ENCODE measurements at places on chromosomes 4 and X.

DNA sequence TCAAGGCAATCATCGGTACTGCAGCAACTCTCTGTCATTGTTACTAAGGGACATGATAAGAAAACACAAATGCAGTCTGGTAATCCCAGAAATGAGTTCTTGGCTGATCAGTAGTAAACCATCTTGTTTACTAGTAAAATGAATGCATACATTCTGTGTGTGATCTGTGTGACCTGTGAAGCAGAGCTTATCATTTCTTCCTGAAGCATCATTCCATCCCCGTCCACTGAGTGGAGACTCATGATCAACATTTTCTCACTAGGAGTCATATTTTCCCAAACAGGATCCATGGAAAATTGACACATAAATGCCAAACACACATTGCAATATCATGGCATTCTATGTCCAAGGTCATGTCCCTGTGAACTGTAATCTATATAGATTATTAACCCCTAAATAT, 226.1 kb downstream of the ANKRD50 start:
- H3K36me3 ChIP-seq: no peaks in the 10 kb centered on the region
- no peak overlapping the region for H3K4me3 ChIP-seq
- no peak overlapping the region for H3K27ac ChIP-seq
- H3K27me3 ChIP-seq: no peaks in the 10 kb centered on the region
- no peak for DNase-seq

GRCh38 chr4:75494563-75494962, 19.6 kb downstream of the RCHY1 start:
- H3K36me3 ChIP-seq: no peaks in the 10 kb centered on the region
- H3K4me1 ChIP-seq: no peaks in the 10 kb centered on the region
- no peaks in the 10 kb centered on the region for H3K27me3 ChIP-seq
- no peak for DNase-seq
- no peak overlapping the region for H3K27ac ChIP-seq
- H3K4me3 ChIP-seq: no peak overlapping the region

DNA sequence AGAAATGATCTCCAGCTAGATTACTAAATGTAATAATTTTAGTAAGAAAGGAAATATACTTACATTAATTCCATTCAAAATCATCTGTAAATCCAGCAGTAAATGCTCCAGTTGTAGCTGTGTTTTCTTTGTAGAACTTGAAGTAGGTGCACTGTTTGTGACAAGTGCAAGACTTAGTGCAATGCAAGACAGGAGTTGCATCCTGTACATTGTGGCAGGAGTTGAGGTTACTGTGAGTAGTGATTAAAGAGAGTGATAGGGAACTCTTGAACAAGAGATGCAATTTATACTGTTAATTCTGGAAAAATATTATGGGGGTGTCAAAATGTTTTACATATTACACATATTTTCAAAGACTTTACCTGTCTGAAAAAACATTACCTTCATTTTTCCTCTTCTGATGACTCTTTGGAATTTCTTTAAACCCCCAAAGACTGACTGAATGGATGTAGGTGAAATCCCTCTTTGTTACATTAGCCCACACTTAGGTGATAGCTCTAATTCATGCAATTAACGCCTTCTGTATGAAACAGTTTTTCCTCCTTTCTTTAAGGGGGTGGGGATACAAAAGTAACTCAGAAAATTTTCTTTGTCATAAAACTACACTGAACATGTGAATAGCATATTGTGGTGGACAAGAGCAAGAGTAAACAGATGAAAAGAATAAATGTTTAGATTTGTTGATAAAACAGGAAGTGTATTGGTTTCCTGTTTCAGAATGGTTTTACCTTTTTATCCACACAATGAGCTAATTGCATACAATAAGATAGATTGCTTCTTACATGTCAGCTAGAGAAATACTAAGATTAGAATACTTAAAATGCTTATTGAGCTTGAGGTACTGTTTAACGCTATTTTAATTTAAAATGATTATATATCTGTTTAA, at the start of gene IL2:
IL2 (minus strand) TSS at position 495 of the 886 bp plus-strand sequence; CDS start at position 210, 285 bp downstream.
- no peaks in the 10 kb centered on the region for H3K27me3 ChIP-seq
- no peak within 1 kb of the TSS for H3K4me3 ChIP-seq
- H3K4me1 ChIP-seq: no peaks in the 10 kb centered on the region
- DNase-seq: no peak

DNA sequence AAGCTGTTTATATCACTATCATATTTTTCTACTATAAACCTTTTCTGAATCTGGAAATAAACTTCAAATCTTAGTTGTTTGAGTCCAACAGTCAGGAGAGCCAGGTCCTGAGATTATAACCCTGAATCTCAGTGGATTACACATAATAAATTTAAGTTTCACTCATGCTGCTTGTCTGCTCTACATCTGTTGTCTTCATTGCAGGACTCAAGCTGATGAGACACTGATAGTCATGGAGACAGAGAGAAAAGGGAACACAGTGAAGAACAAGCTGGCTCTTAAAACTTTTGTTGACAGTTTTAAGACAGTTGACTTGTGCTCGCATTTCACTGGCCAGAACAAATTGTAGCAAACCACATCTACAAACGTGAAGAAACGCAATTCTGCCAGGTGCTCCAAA, 327.0 kb upstream of the CTSO start:
- H3K4me1 ChIP-seq: no peaks in the 10 kb centered on the region
- no peaks in the 10 kb centered on the region for H3K36me3 ChIP-seq
- no peak overlapping the region for H3K4me3 ChIP-seq
- no peaks in the 10 kb centered on the region for H3K27me3 ChIP-seq
- no peak for DNase-seq
- H3K27ac ChIP-seq: no peak overlapping the region
